Hepatocyte (in vitro differentiated cells): ENCODE measurements at places on chromosomes 4 and X.

DNA sequence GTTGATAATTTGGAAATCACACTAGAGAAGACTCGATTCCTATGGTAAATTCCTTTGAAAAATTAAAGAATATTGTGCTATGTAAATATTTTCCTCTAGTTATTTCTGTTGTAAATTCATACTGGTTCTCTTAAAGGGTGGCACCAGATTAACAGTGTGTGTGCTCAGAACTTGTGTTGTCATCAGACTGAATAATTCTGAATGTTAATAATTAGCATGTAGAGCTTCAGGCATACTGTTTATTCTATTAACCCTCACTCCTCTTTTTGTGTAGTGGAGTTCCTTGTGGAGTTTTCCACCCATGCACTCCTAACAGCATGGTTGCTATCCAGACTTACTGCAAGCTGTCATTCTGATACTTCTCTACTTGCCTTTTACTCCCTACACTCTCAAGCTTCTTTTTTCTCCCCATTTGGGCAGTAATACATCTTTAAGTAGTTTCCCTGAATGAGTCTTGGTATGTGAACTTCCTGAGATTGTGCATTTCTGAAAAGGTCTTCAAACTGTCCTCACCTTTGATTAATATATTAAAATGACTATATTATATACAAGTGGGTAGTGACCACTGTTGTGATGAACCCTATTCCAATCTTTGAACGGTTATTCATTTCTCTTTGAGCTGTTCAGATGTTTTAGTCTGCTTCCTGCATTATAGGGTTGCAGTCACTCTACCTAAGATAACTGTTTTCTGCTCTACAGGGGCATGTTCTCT is 29.9 kb upstream of the RTL8A start:
- DNase-seq, result no peak

DNA sequence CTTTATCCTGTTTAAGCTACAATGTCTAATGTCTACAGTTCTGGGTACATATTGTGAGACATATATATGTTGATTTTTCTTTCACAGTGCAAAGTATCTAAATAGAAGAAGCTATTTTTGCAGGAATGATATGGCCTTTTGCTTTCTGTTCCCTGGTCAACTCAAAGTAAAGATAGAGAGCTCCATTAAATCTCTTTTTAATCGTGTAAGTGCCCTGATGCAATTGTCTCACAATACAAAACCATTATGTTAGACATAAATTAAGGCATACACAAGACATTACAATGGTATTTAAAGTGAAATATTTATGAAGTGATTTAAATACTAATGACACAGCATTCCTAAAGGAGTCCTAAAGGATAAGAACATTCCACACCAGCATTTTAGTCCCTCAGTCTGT is 1559.7 kb upstream of the AGA start:
- no peak for DNase-seq

DNA sequence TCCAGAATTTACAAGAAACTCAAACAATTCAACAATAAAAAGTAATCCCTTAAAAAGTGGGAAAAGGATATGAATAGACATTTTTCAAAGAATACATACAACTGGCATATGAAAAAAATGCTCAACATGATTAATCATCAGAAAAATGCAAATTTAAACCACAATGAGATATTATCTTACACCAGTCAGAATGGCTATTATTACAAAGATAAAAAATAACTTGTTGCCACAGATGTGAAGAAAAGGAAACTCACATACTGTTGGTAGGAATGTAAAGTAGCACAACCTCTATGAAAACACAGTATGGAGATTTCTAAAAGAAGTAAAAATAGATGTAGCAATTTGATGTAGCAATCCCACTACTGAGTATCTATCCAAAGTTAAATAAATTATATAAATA is 65.1 kb upstream of the DIAPH2 start:
- no peak for DNase-seq

GRCh38 chr4:7332216-7333023 is 102.3 kb downstream of the PSAPL1 start:
- peak; percentile 43 for DNase-seq

DNA sequence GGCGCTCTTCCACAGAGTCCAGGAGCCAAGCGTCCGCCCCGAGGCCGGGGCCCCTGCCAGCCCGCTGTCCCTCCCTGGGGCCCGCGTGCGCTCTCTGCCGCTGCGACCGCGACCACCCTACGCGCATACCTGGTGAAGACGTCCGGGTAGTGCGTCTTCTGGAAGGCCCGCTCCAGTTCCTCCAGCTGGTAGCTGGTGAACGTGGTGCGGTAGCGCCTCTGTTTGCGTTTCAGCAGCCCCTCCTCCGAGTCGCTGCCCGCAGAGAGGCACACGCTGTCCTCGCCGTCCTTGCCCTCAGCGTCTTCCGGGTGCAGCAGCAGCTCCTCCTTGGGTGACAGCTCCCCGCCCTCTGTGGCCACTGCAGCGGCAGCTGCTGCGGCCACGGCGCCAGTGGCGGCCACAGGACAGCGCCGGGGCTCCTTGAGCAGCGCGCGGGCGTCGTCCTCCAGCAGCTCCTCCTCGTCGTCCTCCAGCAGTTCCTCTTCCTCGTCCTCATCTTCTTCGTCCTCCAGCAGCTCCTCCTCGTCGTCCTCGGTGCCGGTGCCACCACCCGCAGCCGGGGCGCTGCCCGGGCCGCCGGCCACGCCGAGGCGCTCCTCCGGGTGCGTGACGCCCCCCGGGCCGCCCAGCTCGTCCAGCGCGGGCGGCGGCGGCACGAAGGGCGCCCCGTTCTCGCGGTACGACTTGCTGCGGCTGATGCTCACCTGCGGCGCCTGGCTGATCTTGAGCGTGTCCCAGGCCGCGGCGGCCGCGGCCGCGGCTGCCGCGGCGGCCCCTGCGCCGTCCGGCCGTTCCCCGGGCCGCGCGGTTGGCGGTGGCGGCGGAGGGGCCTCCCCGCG is 2.8 kb downstream of the ARX start:
- no peak for DNase-seq

GRCh38 chr4:102575369-102576129 is 74.4 kb downstream of the NFKB1 start:
- DNase-seq, result no peak

GRCh38 chrX:16033331-16033730 is 90.0 kb upstream of the GRPR start:
- DNase-seq, result no peak

- DNase-seq, result peak; percentile 71
These were observed 152.6 kb downstream of the GASK1B start for GRCh38 chr4:158020176-158020575.

- peak; percentile 43 for DNase-seq
These were observed 415 bp upstream of the TENM3 start for GRCh38 chr4:182242787-182243186.

DNA sequence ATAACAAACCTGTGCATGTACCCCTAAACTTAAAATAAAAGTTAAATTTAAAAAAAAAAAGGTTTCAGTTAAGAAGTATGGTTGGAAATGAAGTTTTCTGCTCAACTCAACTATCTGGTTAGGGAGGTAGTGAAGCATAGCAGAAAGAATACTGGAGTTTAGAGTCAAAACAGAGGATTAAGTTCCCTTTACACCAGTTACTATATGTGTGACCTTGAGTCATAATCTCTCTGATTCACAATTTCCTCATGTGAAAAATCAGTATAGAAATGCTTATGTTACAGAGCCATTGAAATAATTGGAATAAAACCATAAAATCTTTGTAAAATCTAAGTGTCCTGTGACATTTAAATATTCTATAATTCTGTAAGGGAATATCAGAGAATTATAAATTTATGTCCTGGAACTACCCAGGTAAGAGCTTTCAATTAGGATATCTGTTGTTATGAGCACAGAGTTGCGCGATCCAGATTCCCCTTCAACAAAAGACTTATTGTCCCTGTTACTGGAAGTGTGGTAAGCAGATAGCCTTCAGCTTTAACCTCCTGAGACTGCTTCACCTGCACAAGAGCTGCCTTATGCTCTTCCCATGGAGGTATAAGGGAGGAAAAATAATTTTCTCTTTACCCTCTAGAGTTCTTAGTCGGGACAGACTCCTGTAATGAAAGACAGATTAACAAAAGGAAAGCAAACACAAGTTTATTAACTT is 203.8 kb upstream of the NRK start:
- DNase-seq, result no peak

DNA sequence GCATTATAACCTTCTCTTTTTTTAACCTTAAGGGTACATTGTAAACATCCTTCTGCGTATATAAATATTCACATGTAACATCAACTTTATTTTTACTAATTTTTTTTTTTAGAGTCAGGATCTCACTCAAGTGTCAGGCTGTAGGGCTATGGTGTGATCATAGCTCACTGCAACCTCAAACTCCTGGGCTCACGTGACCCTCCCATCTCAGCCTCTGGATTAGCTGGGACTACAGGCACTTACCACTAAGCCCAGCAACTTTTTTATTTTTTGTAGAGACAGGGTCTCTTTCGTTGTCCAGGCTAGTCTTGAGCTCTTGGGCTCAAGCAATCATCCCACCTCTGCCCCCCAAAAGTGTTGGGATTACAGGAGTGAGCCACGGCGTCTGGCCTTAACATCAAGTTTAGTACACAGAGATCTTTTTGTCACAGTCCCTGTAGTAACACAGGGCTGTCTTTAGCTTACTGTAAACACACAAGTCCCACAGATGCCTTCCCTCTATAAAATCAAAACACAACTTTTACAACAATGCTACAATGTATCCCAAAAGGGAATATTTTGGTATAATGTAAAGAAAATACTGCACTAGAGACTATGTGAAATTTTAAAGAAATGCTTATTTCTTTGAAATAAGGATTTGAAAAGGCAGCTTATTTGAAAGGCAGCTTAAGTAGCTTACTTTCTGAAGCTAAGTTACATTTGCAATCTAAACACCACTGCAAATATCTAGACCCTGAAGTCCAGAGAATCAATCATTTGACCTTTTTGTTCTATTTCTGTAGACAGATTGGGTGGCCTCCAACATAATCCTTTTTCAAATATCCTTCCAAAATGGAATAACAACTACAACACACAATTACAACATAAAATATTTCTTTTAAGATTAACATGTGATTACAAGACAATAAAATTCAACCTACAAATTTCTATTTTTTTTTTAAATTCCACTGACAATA is 116.0 kb downstream of the APBB2 start:
- no peak for DNase-seq

DNA sequence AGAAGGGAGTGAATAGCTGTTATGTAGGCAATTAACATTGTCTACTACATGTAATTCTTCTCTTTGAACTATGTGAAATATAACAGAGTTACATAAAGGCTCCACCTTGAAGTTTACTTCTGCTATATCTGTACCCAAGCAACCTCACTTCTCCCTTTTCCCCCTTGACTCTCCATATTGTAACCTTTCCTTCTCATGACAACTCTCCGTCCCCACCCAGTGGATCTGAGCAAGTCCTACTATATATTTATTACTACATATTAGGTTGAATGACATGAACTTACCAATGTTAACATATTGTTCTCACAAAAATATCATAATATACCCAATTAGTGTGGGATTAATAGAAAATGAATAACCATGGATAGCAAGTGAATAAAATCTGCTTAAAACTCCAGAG is 93.2 kb upstream of the ATP8A1 start:
- peak; percentile 16 for DNase-seq
